ENCODE measurements at places on chromosomes 12 and 14.

GRCh38 chr12:47722941-47723631 is 2.2 kb downstream of the ENDOU start:
- DNase-seq = no peak

- no peak for DNase-seq
These were observed 26.7 kb downstream of the CRY1 start for GRCh38 chr12:107066691-107067090.

DNA sequence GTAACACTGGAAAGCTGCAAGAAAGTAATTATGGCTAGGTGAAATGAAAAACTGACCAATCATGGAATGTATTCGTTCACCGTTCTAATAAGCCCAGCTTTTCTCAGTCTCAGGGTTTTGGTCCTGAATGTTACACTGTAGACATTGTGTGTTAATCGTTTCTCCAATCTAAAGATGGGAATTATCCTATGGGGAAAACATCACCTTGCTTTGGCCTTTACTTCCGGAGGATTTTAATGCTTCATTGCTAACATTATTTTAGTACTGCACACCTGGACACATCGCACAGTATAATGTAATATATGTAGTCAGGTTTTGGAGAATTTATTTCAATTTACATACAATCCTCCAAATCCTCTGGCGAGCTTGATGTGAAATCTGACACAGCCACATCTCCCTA is 1.2 kb upstream of the TRHDE start:
- no peak for DNase-seq

- no peak for DNase-seq
These were observed 8.4 kb upstream of the CALM1 start for GRCh38 chr14:90388437-90388836.

GRCh38 chr14:90446405-90446804 is 49.6 kb downstream of the CALM1 start:
- no peak for DNase-seq

DNA sequence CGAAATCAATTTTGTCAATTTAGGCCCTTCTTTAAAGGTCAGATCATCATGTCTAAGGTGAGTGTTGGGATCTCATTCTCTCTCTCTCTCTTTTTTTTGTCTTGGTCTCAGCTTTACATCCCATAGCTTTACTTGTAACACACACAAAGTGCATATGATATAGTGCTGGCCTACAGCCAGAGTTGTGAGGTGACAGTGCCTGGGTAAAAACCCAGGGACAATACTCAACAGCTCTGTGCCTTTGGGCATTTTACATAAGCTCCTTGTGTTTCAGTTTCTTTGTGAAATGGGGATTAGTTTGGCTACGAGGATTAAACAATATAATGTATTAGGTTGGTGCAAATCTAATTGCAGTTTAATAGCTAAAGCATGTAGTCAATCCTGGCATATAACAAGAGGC is 40.2 kb downstream of the GRIP1 start:
- DNase-seq = no peak

- DNase-seq = no peak
These were observed 379.4 kb downstream of the ALG10 start for GRCh38 chr12:34401659-34402227.

- no peak for DNase-seq
These were observed 59.6 kb downstream of the FBXO33 start for GRCh38 chr14:39372656-39373055.

DNA sequence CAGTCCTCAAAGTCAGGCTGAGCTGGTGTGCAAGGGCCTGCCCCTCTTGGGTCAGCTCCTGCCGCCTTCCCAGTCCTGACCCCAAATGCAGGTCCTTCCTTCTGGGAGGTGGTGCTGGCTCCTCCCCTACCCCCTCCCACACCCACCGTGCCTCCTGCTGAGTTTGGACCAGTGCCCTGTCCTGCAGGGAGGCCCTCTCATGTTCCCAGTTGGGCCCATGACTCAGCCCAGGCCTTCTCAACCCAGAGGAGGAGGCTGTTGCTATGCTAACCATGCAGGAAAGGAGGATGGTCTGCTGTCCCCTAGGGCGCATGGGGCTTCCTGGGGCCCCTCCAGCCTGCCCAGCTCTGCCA is 4.4 kb downstream of the ZBTB42 start:
- no peak for DNase-seq

- DNase-seq = no peak
These were observed 48.1 kb upstream of the ATXN7L3B start for GRCh38 chr12:74489543-74489942.

DNA sequence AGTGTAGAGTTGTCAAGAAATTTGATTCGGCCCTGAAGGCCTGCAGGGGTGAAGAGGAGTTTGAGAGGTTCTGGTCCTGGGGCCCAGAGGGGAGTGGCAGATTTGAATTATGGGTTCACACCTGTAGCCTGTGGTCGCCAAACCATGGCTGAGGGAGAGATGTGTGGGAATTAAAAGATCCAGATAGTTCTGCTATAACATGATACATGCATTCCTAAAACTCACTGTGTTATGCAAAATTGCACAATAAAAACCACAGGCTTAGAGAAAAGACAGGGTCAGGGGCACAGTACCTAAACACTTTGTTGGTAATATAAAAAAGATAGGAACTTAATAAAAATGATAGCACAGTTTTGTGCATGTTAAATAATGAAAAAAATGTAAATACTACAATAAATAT is 106.2 kb downstream of the TMEM30B start:
- no peak for DNase-seq

DNA sequence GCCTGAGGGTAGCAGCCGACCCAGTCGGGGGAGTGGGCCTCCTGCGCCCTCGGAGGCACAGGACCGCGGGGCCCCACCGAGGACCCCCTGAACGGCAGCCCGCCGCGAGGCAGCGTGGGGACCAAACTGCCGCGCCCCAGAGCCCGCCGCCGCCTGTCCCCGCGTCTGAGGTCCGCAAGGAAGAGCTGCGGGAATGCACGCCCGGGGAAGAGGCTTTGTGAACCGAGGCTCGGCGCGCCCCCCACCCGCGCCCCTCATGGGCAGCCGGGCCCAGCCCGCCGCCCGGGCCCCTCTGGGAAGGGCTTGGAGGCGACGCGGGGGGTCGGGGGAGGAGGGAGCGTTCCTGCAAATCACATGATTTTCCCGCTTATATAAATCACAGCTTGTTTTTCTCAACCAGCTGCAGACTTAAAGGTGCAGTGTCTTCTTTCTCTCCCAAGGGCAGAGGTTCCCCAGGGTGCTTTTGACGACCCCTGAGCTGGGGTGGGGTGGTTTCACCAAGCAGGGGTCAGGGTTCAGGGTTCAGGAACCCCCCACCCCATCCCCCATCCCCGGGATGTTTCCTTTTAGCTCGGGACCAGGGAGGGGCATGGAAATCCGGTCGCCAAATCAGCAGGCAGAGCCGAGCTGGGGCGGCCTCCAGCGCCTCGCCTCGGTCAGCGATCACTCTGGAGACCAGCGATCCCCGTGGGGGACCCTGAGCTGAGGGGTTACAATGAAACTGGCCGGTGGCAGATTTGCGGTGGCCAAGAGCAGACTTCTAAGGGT is 44.7 kb upstream of the ATP23 start:
- DNase-seq = peak; percentile 17

DNA sequence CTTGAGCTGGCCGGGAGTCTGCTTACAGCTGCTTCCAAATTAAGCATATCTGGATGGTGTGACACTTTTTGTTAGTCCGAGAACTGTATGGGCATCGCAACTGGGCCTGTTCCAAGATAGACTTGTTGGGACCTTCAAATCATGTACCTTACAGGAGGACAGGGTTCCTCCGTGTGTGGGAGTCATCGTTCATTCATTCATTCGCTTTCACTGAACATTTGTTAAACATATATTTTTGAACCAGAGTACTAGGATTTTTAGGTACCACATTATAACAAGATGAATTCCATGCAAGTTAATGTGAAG is 387 bp upstream of the IPO8 start:
- DNase-seq = no peak

All from activated T-cell treated with anti-CD3 and anti-CD28 coated beads for 4 hours (primary cell).